ENCODE measurements at places on chromosomes 12 and 14. TPM values are rescaled to one million over a fixed set of nuclear protein-coding genes. Genes with fewer than 3 reads are reported as not detected.

GUCY2C gene
- 0.07 TPM for total RNA-seq

ESR2 gene
- 0.44 TPM for total RNA-seq

NFE2 gene
- 0.47 TPM for total RNA-seq

TAS2R31 gene
- total RNA-seq = 9.7 TPM

METTL1 gene
- 32.1 TPM for total RNA-seq

ITGA7 gene
- 32.5 TPM for total RNA-seq

RTN1 gene
- total RNA-seq = 0.78 TPM

SMCO2 gene
- total RNA-seq = not detected

ACACB gene
- 16.4 TPM for total RNA-seq

- H3K4me1 ChIP-seq = peaks cover 14% of the 10 kb centered on the region
- H3K27me3 ChIP-seq = no peaks in the 10 kb centered on the region
- H3K27ac ChIP-seq = peak overlapping the region; percentile 57
Observed at GRCh38 chr12:12622418-12622817, 10.7 kb downstream of the CREBL2 start.

DNA sequence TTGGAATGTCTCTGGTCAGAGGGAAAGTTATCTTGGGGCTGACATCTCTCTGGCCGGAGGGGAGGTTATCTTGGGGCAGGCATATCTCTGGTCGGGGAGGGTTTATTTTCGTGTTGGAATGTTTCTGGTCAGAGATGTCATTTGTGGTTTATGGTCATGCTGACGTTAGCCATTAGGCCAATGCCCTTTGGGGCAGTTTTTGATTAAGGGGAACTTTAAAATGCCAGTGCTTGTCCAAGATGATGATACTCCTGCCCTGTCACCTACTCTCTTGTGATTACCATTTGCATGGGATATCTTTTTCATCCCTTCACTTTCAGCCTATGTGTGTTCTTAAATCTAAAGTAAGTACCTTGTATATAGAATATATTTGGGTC is 29.0 kb upstream of the A2M start:
- H3K27me3 ChIP-seq = no peaks in the 10 kb centered on the region
- H3K4me1 ChIP-seq = peaks cover under 1% of the 10 kb centered on the region
- no peak overlapping the region for H3K4me3 ChIP-seq

DNA sequence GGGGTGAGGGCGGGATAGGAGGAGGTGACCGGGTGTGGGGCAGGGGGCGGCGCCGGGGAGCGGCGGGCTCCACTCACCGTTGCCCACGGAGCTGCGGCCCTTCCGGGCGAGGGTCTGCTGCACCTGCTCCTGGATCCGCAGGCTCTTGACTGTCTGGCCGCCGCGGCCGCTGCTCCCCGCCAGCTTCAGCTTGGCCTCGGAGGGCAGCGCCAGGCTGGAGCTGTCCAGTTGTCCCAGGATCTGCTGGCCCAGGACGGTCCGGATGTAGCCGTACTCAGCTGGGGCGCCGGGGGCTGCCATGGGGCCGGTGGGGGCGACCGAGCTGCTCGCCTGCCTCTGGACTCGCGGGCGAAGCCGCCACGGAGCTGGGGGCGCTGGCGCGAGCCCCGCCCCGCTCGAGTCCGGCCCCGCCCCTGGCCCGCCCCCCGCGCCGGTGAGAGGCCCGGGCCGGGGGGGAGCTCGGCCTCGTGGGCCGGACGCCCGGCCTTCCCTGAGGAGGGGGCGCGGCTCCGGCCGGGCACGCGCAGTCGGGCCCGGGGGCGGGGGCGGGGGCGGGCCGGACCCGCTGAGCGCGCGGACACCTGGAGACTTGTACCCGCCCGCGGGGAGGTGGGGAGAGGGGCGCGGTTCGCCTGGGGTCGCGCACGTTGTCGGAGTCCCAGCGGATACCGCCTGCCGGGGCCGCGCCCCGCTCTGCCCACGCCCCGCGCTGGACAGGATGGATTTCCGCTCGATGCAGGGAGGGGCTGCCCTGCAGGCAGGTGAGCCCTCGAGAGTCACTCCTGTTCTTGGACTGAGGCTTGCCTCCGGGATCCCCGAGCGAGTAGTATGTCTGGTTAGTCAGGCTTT is at the start of gene PKP2:
Gene PKP2 (minus strand): TSS at position 346 of the 849 bp plus-strand sequence. CDS start 46 bp downstream, at position 300.
- peak; percentile 60 for DNase-seq
- H3K27ac ChIP-seq = peak within 1 kb of the TSS; percentile 95
- H3K4me1 ChIP-seq = peaks cover 66% of the 10 kb centered on the region
- no peaks in the 10 kb centered on the region for H3K27me3 ChIP-seq

DNA sequence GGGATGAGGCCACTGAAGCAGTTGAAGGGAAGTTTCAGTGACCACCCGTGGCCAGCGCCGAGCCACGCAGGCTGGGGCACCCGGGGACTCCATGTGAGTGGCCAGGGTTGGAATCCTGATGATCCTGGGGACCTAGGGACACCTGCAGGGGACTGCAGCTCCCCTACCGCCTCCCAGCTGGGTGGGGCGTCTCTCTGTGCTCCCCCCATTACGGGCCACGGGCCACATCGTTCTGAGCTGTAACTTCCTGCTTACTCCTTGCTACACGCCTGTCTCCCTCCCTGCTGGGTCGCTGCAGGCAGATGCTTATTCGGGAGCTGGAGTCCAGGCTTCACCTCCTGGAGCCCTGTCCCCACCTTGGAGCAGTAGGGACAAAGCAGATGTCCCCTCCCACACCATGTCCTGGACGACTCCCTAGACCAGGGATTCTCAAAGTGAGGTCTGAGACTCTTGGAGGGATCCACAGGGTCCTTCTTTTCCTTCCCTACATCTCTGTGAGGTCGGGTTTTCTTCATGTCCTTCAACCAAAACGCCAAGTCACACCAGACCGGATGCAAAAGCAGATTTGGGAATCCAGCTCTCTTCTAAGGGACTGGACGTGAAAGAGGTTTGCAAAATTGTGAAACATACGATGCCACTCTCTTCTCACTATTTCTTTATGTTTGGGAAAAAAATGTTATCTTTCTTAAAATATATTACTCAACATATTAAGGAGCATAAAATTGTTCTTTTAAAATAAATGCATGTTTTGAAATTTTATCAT is 85.9 kb upstream of the NCOR2 start:
- no peak overlapping the region for H3K4me3 ChIP-seq
- DNase-seq = no peak
- peaks cover 5% of the 10 kb centered on the region for H3K36me3 ChIP-seq
- peak overlapping the region; percentile 31 for H3K27ac ChIP-seq
- no peaks in the 10 kb centered on the region for H3K27me3 ChIP-seq
- H3K4me1 ChIP-seq = peaks cover 18% of the 10 kb centered on the region

GRCh38 chr12:63470161-63470560 is 198.1 kb downstream of the DPY19L2 start:
- no peaks in the 10 kb centered on the region for H3K27me3 ChIP-seq
- no peaks in the 10 kb centered on the region for H3K4me1 ChIP-seq
- no peak for DNase-seq
- no peak overlapping the region for H3K27ac ChIP-seq

- H3K4me3 ChIP-seq = peak within 1 kb of the TSS; percentile 98
- H3K27ac ChIP-seq = peak within 1 kb of the TSS; percentile 99
- H3K27me3 ChIP-seq = no peaks in the 10 kb centered on the region
- DNase-seq = peak; percentile 97
- H3K4me1 ChIP-seq = peaks cover 35% of the 10 kb centered on the region
Observed at GRCh38 chr14:89955745-89956660, at the start of gene TDP1. Gene TDP1, plus strand, starts transcription at chr14:89955927. Its CDS starts 7,188 bp downstream, at chr14:89963115.

DNA sequence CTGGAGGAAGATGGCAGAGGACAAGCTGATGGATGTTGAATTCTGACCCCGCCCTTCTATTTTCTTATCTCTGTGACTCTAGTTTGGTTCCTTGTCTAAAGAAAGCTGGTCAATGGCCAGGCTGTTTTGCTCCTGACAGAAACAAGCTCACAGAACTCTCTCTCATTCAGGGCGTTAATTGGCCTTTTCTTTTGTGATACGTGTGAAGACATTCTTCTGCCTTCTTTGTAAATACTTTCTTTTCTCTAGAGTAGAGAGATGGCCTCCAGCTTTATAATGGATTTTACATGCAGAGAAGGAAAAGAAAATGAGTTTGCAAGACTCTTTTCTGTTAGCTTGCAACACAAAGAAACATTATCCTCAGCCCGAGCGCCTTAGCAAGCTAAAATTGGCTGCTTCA is 492.2 kb upstream of the CCDC196 start:
- H3K4me3 ChIP-seq = no peak overlapping the region
- no peaks in the 10 kb centered on the region for H3K36me3 ChIP-seq
- H3K27ac ChIP-seq = no peak overlapping the region
- H3K4me1 ChIP-seq = no peaks in the 10 kb centered on the region
- no peak for DNase-seq
- H3K27me3 ChIP-seq = peaks cover 5% of the 10 kb centered on the region

- H3K4me3 ChIP-seq = no peak overlapping the region
- H3K36me3 ChIP-seq = peaks cover 21% of the 10 kb centered on the region
- peaks cover 5% of the 10 kb centered on the region for H3K4me1 ChIP-seq
- H3K27ac ChIP-seq = no peak overlapping the region
- H3K27me3 ChIP-seq = no peaks in the 10 kb centered on the region
Observed at GRCh38 chr14:90691627-90692026, 124.6 kb downstream of the TTC7B start.

DNA sequence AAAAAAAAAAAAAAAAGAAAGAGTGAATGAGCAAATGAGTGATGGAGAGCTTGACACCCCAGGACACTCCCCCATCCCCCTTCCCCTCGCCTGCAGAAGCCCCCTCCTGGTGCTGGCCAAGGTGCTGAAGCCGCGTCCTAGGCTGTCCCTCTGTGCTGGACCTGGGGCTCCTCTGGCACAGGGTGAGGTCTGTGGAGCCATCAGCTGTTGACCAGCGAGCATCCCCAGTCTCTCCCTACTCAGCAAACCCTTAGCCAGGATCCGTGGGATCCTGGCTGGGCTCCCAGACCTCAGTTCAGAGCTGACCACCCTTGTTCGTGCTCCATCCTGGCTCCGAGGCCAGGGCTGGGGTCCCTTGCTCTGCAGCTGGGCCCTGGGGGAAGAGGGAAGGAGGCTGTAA is 5.4 kb upstream of the KIF26A start:
- H3K4me3 ChIP-seq = no peak overlapping the region
- DNase-seq = peak; percentile 48
- peaks cover 15% of the 10 kb centered on the region for H3K4me1 ChIP-seq
- H3K36me3 ChIP-seq = no peaks in the 10 kb centered on the region

GRCh38 chr12:7989827-7990491 is 42.6 kb upstream of the FOXJ2 start:
- no peak for DNase-seq
- no peaks in the 10 kb centered on the region for H3K27me3 ChIP-seq
- no peaks in the 10 kb centered on the region for H3K36me3 ChIP-seq
- H3K27ac ChIP-seq = peak overlapping the region; percentile 73
- no peak overlapping the region for H3K4me3 ChIP-seq

DNA sequence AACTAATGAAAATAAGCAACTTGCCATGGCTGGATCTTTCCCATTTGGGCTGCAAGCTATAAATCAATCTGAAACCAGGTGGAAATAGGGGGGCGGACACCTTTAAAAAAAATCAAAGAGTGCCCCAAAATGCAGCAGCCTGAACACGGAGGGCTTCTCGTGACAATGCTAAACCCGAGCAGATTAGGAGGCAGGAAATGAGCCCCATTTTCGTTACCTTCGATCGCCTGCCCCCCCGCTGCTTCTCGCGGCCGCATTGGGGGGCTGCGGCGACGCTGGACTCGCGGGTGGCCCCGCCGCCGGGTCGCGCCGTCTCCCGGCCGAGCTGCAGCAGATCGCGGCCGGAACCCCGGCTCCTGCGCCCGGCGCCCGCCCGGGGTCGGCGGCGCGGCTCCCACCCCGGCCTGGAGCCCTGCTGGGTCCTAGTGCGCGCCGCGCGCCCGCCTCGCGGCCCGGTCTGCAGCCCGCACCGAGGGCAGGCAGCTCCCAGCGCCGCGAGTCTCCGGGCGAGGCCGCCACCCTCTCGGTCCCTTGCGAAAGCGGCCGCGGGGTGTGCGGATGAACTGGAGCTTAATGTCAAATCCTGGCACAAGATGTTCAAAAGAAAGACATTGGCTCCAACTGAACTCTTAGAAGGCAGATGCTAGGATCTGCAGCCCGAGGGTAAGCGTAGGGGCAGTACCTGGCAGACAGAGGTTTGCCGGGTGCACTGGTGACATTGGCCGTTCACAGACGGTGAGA is 201.9 kb upstream of the FOXN3 start:
- DNase-seq = peak; percentile 72
- peaks cover 54% of the 10 kb centered on the region for H3K4me1 ChIP-seq
- H3K27me3 ChIP-seq = no peaks in the 10 kb centered on the region
- H3K4me3 ChIP-seq = peak overlapping the region; percentile 88
- H3K36me3 ChIP-seq = no peaks in the 10 kb centered on the region

DNA sequence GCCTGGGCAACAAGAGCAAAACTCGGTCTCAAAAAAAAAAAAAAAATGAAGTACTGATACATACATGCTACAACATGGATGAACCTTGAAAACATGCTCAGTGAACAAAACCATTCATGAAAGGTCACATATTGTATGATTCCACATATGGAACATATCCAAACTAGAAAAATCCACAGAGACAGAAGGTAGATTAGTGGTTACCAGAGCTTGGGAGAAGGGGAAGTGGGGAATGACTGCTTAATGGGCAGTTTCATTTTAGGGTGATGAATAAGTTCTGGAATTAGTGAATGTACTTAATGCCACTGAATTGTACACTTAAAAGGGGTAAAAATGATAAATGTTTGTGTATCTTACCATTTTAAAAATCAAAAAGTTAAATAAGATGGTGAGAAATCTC is 2.7 kb downstream of the ITGB7 start:
- no peak for DNase-seq
- H3K36me3 ChIP-seq = no peaks in the 10 kb centered on the region
- no peak overlapping the region for H3K27ac ChIP-seq
- no peak overlapping the region for H3K4me3 ChIP-seq
- H3K27me3 ChIP-seq = peaks cover 3% of the 10 kb centered on the region
- H3K4me1 ChIP-seq = no peaks in the 10 kb centered on the region

GRCh38 chr14:48738186-48738925 is 847.8 kb downstream of the RPS29 start:
- H3K36me3 ChIP-seq = peaks cover 3% of the 10 kb centered on the region
- peaks cover 5% of the 10 kb centered on the region for H3K4me1 ChIP-seq
- H3K27ac ChIP-seq = no peak overlapping the region
- no peaks in the 10 kb centered on the region for H3K27me3 ChIP-seq

DNA sequence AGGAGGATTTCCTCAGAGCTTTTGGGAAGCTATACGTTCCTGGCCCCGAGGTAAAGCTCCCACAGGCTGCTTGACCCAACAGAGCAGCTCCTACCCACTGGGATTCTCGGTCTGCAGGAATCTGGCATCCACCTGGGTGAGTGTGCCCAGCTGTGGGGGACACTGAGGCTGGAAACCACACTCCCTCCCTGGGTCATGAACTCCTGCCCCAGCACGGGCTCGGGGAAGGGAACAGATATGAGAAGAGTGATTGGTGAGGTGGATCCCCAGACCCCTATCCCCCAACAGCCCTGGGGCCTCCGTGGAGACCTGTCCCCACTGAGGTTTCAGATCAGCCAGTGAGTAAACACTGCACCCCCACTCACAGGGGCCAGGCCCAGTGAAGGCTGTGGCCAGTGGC is 3.3 kb downstream of the FAIM2 start:
- DNase-seq = no peak
- H3K27me3 ChIP-seq = peaks cover 36% of the 10 kb centered on the region
- H3K36me3 ChIP-seq = no peaks in the 10 kb centered on the region
- peaks cover 11% of the 10 kb centered on the region for H3K4me1 ChIP-seq
- H3K27ac ChIP-seq = no peak overlapping the region

- H3K4me1 ChIP-seq = peaks cover 1% of the 10 kb centered on the region
- DNase-seq = no peak
- H3K27me3 ChIP-seq = no peaks in the 10 kb centered on the region
- H3K36me3 ChIP-seq = peaks cover 20% of the 10 kb centered on the region
Observed at GRCh38 chr12:3834774-3835173, 38.4 kb downstream of the PARP11 start.
